ENCODE measurements at places on chromosomes 16 and 17.

DNA sequence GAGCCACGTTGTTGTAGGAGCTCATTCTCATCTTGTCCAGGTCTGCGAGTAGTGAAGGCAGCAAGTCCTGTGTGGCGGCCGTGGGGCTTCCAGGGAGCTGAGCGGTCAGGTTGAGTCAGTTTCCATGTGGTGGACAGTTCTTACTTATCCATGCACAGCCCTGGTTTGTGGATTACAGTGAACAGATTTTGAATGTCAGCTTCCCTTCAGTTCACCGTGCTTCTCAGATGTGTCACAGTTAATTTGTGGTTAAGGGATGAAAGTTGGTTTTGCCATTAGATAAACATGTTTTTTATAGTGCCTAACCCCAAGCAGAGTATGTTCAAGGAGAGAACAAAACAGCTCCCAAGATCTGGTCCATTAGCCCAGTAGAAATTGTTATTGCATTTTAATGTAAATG lies 103.1 kb downstream of the RPTOR start:
- DNase-seq, result peak; percentile 21

- DNase-seq, result peak; percentile 22
Observed at GRCh38 chr16:17470182-17470907, 415 bp downstream of the XYLT1 start.

- no peak for DNase-seq
Observed at GRCh38 chr16:15616475-15617165, 26.3 kb downstream of the MARF1 start.

- no peak for DNase-seq
Observed at GRCh38 chr17:45060382-45060796, 728 bp upstream of the NMT1 start.

- DNase-seq, result no peak
Observed at GRCh38 chr17:37081287-37081686, 132.5 kb downstream of the AATF start.

DNA sequence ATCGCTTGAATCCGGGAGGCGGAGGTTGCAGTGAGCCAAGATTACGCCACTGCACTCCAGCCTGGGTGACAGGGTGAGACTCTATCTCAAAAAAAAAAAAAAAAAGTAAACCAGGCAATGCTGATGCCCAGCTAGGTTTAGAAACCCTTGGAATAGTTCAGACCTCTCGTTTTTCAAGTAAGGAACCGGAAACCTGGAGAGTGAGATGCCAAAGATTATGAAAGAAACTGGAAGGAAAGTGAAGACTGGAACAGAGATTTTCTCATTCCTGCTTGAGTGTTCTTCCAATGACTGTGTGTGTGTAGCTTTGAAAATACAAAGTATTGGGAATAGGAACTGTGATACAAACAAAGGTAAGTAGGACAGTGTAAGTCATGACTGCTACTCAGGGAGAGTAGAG lies 35.7 kb downstream of the MYH3 start:
- DNase-seq, result no peak
